ENCODE measurements at places on chromosomes 5 and 9.

GRCh38 chr9:5549658-5550650 lies 39.6 kb downstream of the PDCD1LG2 start:
- DNase-seq: no peak

DNA sequence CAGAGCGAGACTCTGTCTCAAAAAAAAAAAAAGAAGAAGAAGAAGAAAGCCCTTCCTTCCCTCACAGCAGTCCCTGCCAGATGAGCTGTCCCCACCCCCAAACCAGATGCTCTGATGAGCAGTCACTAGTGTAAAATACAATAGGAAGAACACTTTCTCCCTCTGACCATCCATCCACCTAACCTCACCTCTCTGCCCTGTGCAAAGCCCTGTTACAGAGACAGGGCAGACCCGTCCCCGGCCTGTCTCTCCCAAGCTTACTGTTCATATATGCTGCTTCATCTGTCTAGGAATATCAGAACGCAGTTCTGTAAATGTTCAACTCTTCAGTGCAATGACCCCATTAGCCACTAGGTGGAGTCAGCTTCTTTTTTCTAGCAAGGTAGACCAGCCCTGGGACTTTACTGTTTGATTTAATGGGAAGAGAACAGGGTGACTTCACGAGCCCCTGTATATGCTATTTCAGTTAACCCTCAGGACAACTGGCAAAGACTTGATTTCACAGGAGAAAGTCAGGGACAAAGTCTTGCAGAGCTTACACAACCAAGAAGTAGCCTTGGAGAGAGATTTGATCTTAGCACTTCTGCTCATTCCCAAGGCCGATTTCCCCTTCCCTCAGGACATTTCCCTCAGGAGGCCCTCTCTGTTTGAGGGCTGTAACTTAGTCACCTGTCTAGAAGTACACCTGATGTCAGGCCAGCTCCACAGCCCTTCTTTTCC lies 14.9 kb upstream of the FGFR4 start:
- DNase-seq: peak; percentile 88

DNA sequence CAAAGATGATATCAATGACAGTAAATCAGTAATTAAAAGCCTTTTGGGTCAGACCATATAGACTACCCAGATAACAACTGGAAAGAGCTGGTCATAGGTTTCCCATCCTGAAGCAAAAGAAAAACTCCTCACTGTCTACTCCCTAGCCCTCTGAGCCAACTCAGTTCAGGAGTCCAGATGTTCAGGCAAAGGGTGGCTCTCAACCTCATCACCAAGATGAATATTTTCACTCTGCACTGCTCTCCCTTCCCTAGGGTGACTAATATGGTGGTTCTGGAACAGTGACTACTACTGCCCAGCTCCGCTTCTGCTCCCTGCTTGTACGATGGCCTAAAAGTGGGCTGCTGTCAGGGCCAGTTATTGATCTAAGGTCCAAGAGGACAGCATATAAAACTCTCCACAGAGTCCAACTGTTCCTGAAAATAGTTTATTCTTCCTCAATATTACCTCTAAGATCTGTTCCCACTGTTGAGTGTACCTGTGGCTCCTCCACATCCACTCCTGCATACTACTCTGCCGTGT lies 263.4 kb upstream of the SLC30A5 start:
- DNase-seq: no peak

DNA sequence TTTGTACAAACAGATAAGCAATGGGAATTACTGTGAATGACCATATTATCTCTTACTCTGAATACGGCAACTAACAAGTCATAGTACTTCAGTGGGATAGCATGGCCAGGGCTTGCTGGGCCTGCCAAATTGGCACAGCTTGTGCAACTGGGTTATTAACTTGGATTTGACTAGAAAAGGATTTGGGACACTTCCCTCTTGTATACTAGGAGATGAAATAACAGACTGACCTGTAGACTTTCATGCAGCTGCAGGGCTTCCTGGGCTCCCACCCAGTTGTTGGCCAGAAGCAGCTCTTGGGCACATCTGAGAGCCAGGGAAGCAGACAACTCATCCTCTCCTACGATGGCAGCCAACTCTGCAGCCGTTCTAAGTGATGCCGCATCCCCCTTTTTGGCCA lies 39.8 kb downstream of the CNOT8 start:
- DNase-seq: no peak

DNA sequence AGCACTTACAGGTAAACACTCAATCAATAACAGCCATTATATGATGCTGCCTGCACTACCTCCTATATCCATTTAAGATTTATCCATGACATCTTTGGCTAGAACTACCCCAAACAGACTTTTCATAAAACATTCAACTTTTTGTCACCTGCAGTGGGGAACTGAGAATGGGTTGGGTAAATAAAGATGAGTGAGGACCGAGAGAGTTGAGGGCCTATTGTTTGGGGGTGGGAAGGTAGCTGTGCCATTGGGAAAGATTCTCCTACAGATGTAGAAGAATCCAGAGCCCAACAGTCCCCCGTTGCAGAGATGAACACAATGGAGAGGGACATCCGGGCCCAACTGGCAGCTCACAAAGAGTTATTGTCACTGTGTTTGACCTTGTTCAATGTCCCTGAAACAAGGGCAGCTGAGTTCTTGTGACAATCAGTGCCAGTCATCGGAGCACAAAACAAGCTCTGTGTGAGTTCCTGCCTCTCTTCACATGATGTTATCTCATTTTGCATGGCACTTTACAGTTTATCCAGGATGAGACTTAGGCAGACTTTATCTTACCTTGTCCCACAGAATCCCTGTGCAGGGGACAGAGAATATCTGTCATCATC lies 11.5 kb upstream of the SLC31A2 start:
- DNase-seq: no peak

DNA sequence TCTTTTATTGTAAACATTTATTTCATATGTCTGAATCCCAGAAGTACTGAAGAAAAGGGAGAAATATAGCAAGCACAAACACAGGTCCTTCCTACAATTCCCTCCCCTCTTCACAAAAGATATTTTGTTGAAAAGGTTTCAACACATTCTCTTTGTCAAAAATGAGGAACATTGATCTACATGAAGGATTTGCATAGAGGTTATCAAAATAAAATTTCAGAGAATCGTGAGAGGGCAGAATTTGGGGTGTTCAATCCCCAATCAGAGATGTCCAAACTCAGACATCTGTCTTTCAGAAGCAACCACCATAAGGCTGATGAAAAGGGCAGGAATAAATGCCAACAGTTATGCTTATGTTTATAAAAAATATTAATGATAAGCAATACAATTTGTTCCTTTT lies 69.2 kb downstream of the MARCHF3 start:
- no peak for DNase-seq

DNA sequence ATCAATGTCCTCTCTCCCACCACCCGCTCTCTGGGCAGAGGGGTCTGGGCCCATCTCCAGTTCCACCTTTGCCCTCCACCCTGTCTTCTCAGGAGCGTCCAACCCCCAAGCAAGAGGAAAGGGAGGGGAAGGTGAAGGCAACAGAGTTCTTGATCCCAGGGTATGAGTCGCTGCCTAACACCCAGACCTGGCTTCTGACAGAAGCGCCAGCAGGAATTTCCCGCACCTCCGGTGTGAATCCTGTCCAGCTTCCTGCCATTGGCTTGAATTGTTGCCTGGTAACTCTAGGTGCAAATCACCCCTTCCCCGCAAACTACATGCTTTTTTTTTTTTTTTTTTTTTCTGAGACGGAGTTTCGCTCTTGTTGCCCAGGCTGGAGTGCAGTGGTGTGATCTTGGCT lies 84.2 kb upstream of the IER5L start:
- no peak for DNase-seq

DNA sequence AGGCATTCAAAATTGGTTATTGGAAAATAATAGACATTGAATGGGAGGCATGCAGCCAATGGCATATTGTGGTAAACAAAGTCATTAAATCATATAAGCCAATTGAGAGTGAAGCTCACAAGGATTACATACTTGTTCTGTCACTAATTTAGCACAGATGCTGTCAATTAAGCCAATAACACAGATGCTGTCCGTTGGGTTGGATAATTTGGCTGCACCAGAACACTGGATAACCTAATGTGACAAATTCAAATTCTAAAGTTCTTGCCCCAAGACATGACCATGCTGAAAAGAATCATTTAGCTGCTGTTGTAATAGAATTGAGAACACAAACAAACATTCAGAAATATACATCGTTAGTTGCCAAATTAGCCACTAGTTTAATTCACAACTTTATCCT lies 1796.4 kb downstream of the EFNA5 start:
- no peak for DNase-seq

GRCh38 chr5:134565791-134566740 lies 40.6 kb downstream of the JADE2 start:
- no peak for DNase-seq

GRCh38 chr5:93385655-93386054 lies 195.4 kb downstream of the NR2F1-AS1 start:
- DNase-seq: no peak

GRCh38 chr5:71706906-71707305 lies 12.2 kb upstream of the CARTPT start:
- DNase-seq: no peak

GRCh38 chr5:172789687-172790495 lies 18.9 kb upstream of the DUSP1 start:
- no peak for DNase-seq

- peak; percentile 78 for DNase-seq
Measured at GRCh38 chr5:151770383-151771258, 1.1 kb upstream of the G3BP1 start.

- peak; percentile 43 for DNase-seq
Measured at GRCh38 chr5:132387640-132388117, 18.2 kb downstream of the SLC22A5 start.

DNA sequence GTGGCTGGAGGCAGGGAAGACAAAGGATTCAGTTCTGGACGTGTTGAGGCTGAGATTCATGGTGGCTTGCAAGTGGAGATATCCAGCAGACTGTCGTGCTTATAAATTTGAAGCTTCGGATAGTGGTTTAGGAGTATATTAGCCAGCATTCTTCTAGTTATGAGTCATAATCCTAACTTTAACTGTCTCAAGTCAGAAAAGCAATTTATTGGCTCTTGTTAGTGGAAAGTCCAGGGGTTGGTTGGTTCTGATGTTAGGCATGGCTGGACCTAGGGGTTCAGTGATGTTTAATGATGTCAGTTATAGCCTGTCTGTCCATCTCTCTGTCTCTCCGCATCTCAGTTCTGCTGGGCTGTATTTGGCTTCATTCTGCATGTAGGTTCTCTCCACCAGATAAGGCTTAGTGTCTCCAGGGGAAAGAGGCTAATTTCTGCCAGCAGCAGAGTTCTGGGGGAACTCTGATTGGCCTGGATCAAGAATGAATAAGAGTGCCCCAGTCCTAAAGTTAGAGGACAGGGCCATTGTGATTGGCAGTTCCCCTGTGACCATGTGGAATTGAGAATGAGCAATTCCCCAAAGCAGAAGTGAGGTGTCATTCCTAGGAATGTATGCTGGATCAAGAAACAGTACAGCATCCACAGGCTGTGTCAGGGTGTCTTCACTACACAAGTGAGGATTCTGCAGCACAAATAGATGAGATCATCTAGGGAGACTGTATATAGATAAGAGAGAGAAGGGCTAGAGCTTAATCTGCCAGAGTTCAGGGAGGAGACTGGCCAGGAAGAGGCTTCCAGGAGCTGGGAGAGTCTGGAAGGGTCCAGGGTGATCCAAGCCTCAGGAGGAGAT lies 72.9 kb upstream of the SHB start:
- DNase-seq: no peak

GRCh38 chr9:108445431-108446071 lies 410.2 kb downstream of the ACTL7B start:
- no peak for DNase-seq

GRCh38 chr5:138352071-138352721 lies at the start of gene KDM3B:
Gene KDM3B, plus strand, starts transcription at chr5:138352685. Its CDS starts 111 bp downstream, at chr5:138352796.
- DNase-seq: peak; percentile 86

GRCh38 chr5:119954106-119954505 lies 324.7 kb downstream of the FAM170A start:
- DNase-seq: no peak

DNA sequence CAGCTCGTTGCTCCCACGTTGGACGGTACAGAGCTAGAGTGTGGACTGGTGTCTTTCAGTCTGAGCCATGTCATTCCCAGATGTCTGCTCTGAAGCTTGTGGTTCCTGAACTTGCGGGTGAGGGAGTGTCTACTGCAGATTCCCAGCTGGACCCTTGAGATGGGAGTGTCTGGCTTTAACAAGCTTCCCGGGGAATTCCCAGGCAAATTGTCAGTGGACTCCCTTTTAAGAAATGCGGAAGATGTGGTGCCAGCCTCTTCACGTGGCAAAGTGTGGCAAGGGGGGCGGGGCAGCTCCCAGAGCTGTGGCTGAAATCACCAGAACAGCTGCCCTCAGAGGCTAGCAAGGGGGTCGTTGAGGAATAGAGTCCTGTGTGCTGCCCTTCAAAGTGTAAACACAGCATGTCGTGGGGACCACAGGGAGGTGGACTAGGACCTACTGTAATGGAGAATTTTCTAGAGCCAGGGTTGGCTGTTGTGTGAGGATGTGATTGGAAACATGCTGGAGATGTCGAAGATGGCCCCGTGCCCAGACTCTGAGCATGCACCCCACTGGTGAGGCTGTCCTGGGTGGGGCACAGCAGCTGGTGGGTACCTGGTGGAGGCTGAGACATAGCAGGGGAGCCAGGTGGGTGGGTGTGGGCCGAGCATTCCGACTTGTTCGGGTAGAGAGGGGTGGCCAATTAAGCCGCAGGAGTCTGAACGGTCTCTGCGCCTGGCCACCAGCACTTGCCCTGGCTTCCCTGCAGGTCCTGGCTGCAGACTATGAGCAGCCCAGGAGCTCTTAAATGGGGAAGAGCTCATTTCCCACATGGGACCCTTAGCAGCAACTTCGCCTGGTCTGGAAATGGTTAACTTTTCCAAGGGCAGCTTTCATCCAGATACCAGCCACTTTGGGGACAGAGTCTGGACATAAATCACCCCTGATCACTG lies 37.4 kb downstream of the PRRX2 start:
- DNase-seq: no peak

DNA sequence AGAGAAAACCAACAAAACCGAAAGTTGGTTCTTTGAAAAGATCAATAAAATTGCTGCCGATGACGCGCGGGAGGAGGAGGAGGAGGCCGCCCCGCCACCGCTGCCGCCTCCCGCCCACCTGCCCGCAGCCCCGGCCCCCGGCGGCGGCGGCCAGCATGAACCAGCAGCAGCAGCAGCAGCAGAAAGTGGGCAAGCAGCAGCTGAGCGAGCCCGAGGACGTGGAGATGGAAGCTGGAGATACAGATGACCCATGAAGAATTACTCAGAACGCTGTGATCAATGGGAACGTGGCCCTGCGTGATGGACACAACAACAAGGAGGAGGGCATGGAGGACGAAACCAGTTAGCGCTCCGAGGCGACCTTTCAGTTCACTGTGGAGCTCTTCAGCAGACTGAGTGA lies 53.9 kb upstream of the EFNA5 start:
- DNase-seq: no peak

GRCh38 chr9:37454238-37454637 lies 11.0 kb downstream of the ZBTB5 start:
- DNase-seq: no peak

- no peak for DNase-seq
Measured at GRCh38 chr9:107086460-107086859, 196.6 kb upstream of the RAD23B start.
